ENCODE measurements at places on chromosomes 6 and 20.

GRCh38 chr6:106255306-106255705, 70.3 kb downstream of the ATG5 start:
- no peak for DNase-seq

DNA sequence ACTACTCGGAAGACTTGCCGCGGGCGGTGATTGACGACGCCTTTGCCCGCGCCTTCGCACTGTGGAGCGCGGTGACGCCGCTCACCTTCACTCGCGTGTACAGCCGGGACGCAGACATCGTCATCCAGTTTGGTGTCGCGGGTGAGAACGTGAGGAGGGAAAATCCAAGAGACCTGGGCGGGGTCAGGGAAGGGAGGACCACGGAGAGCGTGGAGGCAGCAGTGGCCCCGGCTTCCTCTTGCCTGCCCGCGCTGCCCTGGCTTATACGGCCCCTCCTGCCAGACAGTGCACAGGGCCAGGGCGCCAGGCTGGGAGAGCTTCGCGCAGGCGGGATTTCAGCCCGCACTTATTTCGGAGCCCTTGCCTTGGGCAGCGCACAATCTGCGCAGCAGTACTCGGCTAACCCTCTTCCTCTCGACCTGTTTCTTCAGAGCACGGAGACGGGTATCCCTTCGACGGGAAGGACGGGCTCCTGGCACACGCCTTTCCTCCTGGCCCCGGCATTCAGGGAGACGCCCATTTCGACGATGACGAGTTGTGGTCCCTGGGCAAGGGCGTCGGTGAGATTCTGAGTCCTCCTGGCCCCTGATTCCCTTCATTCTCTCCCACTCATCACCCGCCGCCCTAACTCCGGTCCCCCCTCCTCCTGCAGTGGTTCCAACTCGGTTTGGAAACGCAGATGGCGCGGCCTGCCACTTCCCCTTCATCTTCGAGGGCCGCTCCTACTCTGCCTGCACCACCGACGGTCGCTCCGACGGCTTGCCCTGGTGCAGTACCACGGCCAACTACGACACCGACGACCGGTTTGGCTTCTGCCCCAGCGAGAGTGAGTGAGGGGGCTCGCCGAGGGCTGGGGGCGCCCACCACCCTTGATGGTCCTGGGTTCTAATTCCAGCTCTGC, 2.0 kb downstream of the MMP9 start:
- DNase-seq: no peak

GRCh38 chr6:138659998-138660397, 113.6 kb upstream of the CCDC28A start:
- no peak for DNase-seq

DNA sequence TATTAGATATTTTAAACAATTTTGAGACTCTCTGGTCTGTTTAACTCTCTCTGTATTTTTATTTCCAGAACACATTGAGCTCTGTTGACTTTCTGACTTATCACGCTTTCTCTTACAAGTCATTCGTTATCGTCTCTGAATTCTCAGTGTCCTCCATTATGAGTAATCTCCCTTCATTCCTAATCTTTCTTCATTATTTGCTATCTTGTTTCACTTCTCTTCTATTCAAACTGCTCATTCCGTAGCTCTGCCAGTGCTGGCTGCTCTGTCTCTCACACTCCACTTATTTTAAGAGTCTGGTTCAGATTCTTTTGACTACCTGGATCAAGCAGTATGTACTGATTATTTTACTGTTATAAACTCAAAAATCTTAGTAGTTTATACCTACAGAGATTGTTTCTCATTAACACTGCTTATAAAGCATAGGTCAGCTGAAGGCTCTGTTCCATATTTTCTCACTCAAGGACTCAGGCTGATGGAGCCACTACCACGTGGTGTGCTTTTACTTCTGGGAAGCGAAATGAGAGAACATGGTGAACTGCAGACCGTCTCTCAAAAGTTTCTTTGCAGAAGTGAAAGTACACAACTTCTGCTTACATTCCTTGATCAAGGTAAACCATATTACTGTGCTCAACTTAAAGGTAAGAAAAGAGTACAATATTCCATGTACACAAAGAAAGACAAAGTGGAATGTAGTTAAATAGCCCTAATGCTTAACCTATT, 485.2 kb downstream of the GRIK2 start:
- DNase-seq: no peak
